Activated CD4-positive, alpha-beta T cell treated with anti-CD3 and anti-CD28 coated beads, Interleukin-2, amount 50 U/mL, for 1 hour (primary cell): ENCODE measurements at places on chromosomes 11 and 22.

DNA sequence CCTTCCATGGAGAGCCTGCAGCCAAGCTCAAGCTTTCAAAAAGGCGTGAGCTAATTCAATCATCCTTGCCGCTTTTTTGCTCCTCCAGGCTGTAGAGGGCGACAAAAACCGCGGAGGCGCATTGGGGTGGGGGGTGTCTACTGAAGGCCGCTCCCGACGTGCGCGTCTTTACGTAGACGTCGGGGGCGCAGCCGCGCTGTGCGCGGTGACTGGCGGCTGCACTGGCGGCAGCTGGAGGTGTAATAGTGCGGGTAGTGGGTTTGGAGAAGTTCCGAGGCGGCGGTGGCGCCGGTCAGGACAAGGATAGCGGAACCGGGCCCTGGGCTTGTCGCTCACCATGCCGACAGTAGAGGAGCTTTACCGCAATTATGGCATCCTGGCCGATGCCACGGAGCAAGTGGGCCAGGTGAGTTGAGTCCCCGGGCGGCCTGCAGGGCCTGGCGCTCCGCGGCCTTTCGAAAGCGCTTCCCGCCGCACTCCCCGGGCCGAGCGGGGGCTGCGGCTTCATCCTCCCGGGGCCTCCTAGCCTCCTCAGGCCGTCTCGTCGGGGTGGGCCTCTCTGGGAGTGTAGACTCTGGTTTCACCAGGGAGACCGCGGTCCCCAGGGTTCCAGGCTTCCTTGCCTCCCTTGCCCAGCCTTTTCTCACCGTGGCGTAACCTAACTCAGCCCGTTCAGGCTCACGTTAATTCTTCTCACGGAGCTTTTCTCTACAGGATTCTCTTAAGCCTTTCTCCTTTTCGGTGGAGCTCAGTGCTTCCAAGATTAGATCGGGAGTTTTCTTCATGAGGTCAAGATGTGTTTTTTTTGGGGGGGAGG is at the start of gene API5:
TSS of gene API5 (plus strand) at position 206 of the 817 bp plus-strand sequence. CDS start at position 338, 132 bp downstream.
- peak; percentile 89 for DNase-seq

GRCh38 chr11:62501432-62501891 is 45.1 kb downstream of the AHNAK start:
- no peak for DNase-seq

GRCh38 chr11:114375052-114375451 is 25.3 kb downstream of the C11orf71 start:
- no peak for DNase-seq

- DNase-seq, result no peak
Measured at GRCh38 chr22:26463101-26463661, 20.4 kb downstream of the HPS4 start.

GRCh38 chr22:48482771-48483170 is 1344.9 kb downstream of the BRD1 start:
- DNase-seq, result no peak

DNA sequence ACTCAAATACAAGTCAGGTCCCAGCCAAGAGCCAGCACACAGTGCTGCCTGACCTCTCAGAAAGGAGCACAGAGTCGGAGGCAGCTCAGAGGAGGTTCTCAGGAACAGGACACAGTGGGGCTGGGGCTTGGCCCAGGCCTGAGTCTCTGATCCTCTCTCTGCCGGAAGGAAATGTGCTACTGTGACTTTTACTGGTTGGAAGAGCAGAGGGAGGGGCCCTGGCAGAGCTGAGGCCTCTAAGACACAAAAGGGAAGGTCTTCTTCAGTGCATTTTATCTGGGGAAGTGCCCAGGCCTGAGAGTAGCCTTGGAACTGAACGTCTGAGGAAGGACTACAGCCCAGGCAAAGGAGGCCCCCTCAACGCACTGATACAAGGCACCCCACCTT is 16.2 kb upstream of the CASTOR1 start:
- peak; percentile 36 for DNase-seq

DNA sequence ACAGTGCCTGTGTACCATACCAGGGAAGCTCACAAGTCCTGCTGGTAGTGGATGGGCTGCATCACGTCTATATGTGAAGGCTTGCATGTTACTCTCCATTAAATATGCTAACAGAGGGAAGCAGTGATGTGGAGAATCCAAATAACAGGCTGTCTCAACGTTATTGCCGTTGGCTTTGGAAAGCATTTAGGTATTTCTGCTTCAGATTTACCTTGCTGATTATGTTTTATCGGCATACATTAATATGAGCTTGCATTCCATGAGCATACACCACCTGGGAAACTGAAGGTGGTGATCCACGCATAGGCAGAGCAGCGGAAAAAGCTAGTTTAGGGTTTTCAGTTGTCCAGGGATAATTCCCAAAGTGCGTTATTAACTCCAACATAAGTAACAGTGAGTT is 175.0 kb downstream of the GRIK4 start:
- DNase-seq, result no peak

- no peak for DNase-seq
Measured at GRCh38 chr11:107695446-107695845, 16.4 kb downstream of the SLN start.

GRCh38 chr11:82714346-82715174 is 19.1 kb downstream of the FAM181B start:
- no peak for DNase-seq

DNA sequence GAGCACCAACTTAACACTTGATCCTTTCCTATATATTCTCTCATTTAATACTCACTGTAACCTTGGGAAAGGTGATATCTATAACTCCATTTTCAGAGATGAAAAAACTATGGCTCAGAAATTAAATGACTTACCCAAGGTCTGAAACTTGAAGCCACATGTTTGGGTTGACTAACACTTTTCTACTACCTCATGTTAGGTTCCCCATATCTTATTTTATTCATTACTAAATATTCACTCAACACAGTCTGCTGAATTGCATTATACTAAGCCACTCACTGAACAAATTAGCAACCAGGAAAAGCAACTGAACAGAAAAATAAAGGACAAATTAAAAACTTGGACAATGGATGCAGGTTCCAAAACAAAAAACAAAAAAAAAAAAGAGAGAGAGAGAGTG is 59.9 kb downstream of the FAM168A start:
- DNase-seq, result no peak

DNA sequence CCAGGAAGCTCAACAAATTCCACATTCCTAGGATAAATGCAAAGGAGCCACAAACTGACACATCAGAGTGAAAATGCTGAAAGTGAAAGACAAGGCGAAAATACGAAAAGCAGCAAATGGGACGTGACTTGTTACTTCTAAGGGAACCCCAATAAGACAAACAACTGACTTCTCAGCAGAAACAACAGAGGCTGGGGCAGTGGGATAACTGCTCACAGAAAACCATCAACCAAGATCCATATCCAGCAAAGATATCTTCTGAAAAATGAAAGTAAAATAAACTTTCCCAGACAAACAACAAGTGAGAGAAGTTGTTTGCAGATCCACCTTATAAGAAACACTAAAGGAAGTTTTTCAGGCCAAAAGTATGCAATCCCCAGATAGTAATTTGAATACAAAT is 72.1 kb downstream of the DGCR2 start:
- no peak for DNase-seq

DNA sequence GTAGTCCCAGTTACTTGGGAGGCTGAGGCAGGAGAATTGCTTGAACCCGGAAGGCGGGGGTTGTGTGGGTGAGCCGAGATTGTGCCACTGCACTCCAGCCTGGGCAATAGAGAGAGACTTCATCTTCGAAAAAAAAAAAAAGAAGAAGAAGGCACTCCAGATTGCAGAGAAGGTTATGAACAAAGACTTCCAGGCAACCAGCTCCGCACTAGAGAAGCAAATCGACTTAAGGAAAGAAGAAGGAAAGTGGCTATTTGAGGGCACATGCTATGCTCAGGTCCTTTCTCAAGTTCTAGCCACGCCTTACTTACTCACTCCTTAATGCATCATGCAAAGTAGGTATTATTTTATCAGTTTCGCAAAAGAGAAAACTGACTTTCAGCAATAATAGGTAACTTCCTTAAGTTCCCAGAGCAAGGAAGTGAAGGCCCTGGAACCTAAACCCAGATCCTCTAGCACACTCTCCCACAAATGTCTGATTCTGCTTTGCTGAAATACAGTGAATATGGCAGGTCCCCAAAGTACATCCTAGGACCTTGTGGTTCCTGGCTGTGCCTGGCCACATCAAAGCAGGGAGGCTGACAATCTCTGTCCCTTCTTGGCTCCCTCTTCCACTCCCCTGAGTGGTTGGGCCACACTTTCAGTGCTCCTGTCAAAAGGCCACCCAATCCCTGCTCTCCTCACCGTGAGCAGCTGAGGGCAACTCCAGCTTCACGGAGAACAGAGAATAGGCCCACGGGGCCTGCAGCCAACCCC is 14.2 kb downstream of the CD3E start:
- DNase-seq, result no peak

- no peak for DNase-seq
Measured at GRCh38 chr11:17786824-17787525, 52.4 kb downstream of the KCNC1 start.

GRCh38 chr11:121841487-121842191 is 274.4 kb downstream of the BLID start:
- DNase-seq, result no peak

DNA sequence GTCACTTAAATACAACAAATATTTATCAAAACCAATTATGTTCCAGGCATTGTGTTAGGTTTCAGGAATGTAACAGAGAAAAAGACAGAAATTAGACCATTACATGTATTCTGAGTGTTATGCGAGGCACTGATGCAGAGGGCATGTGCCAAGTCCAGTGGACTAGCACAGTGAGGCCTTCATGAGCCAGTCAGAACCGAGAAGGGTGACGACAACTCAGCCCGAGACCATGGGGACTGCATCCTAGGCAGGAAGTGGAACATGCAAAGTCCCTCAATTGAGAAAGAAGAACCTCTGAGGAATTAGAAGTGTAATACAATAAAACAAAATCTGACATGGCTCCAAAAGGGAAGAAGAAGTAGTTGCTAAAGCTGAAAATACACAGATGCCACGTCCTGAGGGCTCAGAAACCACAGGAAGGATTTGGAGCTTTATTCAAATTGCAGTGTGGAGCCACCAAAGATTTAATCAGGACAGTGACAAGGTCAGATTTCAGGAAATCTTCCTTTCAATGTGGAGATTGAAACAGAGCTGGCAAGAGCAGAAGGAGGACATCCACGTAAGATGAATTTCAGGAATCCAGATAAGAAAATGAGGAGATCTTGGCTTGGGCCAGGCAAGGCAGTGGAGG is 529.6 kb downstream of the NTM start:
- no peak for DNase-seq

GRCh38 chr11:4146070-4146771 is 51.6 kb downstream of the RRM1 start:
- no peak for DNase-seq

- DNase-seq, result no peak
Measured at GRCh38 chr11:94806419-94806818, 38.3 kb downstream of the AMOTL1 start.

DNA sequence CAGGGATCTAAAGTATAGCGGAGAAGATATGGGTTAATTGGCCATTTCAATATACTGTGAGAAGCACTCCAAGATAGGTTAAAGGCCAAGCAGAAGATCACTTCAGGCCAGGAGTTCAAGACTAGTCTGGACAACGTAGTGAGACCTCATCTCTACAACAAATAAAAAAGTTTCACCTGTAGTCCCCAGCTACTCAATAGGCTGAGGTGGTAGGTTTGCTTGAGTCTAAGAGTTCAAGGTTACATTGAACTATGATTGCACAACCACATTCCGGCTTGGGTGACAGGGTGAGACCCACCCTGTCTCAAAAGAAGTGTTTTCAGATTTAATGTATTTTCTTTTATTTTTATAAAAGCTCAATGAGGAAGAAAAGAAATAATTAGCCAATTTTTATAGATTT is 25.4 kb downstream of the PATL1 start:
- DNase-seq, result no peak

DNA sequence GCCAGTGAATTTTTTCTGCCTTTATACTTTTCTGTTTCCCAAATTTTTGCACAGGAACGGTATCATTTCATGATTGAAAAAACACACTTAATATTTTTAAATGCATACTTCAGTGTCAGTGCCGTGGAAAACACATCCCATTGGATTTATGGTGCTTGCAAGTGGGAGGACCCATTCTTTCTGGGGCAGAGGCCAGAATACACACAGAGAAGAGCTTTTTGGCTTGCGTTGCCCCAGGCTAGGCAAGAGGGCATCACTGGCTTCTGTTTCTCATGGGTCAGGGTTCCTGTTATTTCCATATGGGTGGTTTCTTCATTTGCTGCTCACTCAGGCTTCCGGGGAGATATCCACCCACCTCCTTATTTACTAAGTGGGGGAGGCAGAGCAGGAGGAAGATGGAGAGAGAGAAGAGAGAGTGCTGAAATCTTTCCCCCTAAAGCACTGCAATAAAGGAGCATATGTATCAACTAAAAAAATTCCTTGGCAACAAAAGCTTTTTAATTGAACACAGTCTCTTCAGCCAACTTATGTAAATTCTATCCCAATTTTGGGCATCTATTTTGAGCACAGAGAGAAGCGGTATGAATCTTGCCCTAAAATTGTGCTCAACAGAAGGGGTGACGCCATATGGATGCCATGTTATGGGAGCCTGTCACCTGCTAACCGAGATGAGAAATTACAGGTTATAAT is 66.0 kb upstream of the KIRREL3 start:
- no peak for DNase-seq

GRCh38 chr11:112082729-112083128 is 3.8 kb downstream of the TIMM8B start:
- DNase-seq, result no peak

DNA sequence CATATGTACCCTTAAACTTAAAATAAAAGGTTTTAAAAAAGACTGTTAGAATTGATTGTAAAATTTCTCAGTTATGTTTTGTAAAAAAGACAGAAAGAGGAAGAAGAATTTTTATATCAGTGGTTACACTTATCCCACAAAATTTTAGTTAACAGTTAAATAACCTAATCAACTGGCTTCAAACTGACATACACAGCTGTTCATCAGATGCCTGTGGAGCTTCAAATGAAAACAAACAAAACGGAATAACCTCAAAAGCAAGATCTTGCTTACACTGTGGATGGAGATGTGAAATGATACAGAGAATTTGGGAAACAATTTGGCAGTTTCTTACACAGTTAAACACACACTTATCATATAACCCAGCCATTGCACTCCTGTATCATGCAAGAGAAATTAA is 521.0 kb downstream of the ETS1 start:
- no peak for DNase-seq

DNA sequence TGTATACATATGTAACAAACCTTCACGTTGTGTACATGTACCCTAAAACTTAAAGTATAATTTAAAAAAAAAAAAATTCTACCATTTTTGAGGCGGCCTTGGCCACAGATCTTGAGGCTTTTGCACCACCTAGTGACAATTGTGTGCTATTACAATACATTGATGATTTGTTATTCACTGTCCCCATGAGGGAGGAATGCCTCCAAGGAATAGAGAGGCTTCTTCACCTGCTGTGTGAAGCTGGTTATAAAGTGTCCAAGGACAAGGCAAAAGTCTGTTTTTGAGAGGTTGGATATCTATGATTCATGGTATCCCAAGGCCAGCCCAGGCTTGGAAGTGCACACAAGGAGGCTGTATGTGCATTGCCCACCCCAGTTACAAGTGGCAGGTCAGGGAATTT is 30.7 kb downstream of the SLC22A25 start:
- DNase-seq, result no peak
